ENCODE measurements at places on chromosomes 16 and 17. TPM values are rescaled to one million over a fixed set of nuclear protein-coding genes. Genes with fewer than 3 reads are reported as not detected.

KIF18B gene
- total RNA-seq = 17.0 TPM

APOBR gene
- not detected for total RNA-seq

KRTAP9-2 gene
- total RNA-seq = not detected

CRYBA1 gene
- not detected for total RNA-seq

SLC52A1 gene
- 0.71 TPM for total RNA-seq

GNGT2 gene
- not detected for total RNA-seq

UBALD1 gene
- total RNA-seq = 11.9 TPM

PAFAH1B1 gene
- 136 TPM for total RNA-seq

KRTAP9-4 gene
- not detected for total RNA-seq

ITGA2B gene
- 0.37 TPM for total RNA-seq

MEOX1 gene
- 0.18 TPM for total RNA-seq

KRT33A gene
- not detected for total RNA-seq

ABCA10 gene
- 0.11 TPM for total RNA-seq

DNA sequence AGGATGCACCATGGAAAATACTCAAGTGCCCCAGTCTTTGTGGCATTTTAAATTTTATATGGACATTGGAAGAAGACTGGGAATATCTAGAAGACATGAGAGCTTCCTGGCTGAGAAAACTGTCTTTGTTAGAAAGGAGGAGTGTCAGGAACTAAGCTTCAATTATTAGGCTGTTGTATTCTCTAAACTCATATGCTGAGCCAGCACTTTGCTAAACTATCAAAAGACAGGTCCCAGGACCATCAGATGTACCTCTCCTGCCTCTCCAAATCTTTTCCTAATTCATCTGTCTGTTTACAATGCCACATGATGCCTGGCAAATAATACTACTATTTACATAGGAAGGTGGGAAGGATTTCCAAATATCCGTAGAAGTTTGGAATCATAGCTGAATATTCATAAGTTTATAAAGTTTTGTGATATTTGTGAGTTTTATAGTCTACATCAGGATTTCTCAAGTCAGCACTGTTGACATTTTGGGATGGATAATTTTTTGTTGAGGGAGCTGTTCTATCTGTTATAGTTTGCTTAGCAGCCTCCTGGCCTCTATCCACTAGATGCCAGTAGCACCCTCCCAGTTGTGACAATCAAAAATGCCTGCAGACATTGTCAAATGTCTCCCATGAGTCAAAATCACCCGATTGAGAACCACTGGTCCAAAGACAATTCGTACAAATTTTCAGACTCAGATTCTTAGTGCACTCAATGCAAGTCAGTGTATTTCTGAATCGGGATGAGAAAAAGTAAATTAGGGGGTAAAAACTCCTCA lies 61.2 kb upstream of the NETO2 start:
- DNase-seq = no peak

DNA sequence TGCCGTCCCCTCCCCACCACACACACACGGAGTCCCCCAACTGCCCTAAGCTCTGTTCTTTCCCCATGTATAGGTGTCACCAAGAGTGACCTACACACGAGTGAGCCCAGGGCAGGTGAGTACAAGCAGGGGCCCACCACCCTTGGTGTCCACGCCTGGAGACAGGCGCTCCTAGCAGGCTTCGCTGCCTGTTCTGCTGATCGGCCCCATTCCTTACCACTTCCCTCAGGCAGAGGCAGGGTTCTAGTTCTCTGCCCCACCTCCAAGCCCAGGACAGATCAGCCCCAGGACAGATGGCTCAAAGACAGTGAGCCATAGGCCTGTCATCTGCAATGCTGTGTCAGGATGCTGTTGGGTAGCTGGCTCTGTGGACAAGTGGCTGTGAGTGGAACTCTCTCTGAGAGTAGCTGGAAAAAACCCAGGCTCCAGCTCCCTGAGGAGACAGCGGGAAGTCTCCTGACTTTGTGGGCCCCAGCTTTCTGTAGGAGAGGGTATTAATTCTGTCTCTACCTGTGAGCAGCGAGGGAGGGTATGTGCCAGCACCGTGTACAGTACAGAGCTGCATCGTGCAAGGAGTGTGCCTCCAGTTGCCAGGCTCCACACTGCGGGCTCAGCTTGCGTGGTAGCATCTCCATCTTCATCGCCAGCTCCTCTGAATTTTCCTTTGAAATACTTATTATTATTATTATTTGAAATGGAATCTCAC lies 897 bp downstream of the TP53I13 start:
- peak; percentile 32 for DNase-seq

GRCh38 chr17:61453566-61454380 lies 1.6 kb downstream of the TBX4 start:
- DNase-seq = no peak

GRCh38 chr17:1627182-1627981 lies 1.3 kb downstream of the SLC43A2 start:
- DNase-seq = no peak

DNA sequence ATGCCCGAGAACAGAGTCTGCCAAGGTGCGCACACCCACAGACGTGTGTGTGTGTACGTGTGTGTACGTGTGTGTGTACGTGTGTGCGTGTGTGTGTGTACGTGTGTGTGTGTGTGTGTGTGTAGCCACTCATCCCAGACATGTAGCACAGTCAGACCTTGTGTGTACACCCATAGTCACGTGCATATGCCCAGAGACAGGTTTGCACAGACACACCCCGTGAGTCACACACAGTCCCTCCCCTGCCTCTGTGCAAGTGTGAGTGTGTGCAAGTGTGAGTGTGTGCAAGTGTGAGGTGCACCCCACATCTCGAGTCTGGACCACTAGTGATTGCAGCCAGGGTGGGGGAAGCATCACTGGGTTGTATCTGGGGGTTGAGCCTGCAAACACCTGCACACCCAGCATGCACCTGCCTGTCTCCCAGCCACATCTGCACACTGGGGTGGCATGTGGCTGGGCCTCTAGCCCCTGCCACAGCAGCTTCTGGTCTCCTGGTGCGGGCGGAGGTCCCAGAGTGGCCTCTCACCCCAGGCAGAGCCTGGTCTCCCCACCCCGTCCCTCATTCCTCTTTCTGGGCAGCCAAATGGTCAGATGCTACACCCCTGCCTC lies 23.6 kb downstream of the BAHCC1 start:
- DNase-seq = peak; percentile 79

DNA sequence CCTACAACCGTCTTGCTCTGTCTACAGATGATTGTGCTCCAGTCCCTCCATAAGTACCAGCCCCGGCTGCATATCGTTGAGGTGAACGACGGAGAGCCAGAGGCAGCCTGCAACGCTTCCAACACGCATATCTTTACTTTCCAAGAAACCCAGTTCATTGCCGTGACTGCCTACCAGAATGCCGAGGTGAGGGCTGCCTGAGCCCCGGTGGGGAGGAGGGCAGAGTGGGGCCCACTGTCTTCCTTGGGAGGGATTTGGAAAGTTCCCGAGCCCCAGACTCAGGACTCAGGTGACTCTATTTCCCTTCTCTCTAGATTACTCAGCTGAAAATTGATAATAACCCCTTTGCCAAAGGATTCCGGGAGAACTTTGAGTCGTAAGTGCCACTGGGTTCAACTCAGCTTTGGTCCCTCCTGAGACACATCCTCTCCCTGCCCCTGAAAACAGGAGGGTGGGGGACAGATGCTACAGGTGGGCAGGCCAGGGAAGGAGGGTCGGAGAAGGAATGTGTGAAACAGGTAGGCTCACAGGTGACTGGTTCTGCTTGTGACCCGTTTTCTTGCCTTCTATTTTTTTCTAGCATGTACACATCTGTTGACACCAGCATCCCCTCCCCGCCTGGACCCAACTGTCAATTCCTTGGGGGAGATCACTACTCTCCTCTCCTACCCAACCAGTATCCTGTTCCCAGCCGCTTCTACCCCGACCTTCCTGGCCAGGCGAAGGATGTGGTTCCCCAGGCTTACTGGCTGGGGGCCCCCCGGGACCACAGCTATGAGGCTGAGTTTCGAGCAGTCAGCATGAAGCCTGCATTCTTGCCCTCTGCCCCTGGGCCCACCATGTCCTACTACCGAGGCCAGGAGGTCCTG lies 11.4 kb downstream of the TBX21 start:
- no peak for DNase-seq

GRCh38 chr17:74712756-74713155 lies at the start of gene CD300LF:
CD300LF (minus strand) TSS chr17:74712923; CDS start chr17:74712866, 57 bp downstream.
- no peak for DNase-seq

- DNase-seq = no peak
Measured at GRCh38 chr17:17745476-17746455, 64.5 kb downstream of the RAI1 start.

DNA sequence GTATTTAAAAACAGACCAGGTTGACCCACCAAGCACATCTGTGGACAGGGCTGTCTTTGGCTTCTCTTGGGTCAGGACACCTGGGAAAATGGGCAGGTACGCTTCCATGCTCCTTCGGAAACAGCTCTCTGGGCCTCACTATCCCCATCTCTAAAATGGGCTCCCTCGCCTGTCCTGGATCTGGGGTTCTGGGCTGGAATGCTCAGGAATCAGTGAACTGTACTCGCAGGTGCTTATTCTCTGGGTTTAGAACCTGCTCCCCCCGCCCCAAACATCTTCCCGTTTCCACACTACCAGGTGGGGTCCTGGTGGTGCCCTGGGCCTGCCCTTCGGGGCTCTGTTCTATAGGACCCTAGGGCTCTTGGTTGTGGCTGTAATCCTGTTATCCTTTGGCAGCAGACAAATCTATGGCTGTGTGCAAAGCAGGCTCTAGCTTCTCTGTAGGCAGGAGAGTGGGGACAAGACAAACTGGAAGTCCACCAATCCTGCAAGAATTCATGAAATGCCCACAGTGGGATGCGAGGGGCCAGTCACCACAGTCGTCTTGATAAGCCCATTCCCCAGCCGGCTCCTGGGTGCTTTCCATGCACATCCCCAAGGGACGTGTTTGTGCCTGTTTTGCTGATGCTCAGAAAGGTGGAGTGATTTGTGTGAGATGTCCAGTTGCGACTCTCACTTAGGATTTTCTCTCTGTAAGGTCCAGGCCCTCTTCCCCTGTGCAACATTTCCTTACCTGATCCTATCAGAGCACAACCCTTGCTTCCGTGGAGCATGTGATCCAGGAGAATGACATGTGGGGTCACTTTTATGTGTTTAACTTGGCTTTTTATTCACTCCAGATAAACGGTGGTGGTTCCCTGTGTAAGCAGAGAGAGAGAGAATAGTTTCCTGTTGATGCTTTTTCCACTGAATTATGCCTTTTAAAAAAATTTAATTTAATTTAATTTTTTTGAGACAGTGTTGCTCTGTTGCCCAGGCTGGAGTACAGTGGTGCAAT lies 37.2 kb downstream of the HAPSTR1 start:
- DNase-seq = no peak

- no peak for DNase-seq
Measured at GRCh38 chr17:80887639-80888175, 103.9 kb upstream of the CHMP6 start.

GRCh38 chr17:50176559-50177357 lies 11.0 kb downstream of the SGCA start:
- DNase-seq = no peak

DNA sequence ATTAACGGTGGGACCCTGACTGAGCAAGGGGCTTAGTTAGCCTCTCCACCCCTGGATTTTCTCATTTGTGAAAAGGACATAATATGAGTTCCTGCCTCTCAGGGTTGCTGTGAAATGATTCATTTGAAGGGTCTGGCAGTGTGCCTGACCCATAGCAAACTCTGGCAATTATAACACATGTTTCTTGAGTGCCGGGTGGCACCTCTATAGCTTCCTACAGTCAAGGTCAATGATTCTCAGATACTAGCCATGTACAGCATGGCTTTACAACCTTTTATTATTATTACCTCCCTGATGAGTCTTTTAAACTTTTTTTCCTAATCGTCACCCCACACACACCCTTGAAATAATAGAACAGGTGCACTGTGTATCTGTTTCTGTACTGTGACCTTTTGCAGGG lies 42.1 kb downstream of the TMEM114 start:
- no peak for DNase-seq

- no peak for DNase-seq
Measured at GRCh38 chr17:34443619-34444469, 80.8 kb upstream of the CCL1 start.

GRCh38 chr17:3935140-3935542 lies 18.9 kb upstream of the P2RX1 start:
- DNase-seq = no peak

- no peak for DNase-seq
Measured at GRCh38 chr16:2715966-2716885, 3.8 kb downstream of the PRSS27 start.

DNA sequence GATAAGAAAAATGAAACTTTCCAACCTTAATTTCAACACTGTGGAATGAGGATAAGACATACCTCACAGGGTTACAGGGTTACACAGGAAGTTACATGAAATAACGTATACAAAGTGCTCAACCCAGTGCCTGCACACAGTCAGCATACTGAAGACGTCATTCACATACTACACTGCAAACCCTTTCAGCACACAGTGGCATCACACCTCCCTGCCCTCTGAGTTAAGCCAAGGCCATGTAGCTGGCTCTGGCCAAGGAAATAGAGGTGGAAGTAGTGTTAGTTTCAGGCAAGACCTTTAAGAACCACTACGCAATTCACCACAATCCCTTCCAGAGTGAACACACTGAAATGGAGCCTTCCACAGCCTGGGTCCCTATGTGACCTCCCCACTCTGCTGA lies 46.6 kb upstream of the GSG1L start:
- no peak for DNase-seq

DNA sequence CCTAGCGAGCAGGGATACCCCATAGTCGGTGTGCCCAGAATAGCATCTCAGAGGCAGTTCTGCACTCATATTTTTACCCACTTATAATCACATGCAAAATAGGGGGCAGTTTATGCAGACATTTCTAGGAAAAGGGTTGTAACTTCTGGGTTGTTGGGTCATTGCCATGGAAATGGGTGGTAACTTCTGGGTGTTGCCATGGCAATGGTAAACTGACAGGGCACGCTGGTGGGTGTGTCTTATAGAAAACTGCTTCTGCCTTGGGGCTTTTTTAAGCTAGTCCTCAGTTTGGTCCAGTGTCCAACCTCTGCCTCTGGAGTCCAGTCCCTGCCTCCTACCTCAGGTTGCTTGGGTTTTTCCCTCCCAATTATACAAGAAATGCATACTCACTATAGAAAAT lies 7.4 kb upstream of the SPAG9 start:
- DNase-seq = peak; percentile 15

- peak; percentile 92 for DNase-seq
Measured at GRCh38 chr17:5526821-5527598, 40.6 kb downstream of the MIS12 start.

GRCh38 chr17:66817750-66818149 lies 17.2 kb upstream of the CACNG5 start:
- no peak for DNase-seq

DNA sequence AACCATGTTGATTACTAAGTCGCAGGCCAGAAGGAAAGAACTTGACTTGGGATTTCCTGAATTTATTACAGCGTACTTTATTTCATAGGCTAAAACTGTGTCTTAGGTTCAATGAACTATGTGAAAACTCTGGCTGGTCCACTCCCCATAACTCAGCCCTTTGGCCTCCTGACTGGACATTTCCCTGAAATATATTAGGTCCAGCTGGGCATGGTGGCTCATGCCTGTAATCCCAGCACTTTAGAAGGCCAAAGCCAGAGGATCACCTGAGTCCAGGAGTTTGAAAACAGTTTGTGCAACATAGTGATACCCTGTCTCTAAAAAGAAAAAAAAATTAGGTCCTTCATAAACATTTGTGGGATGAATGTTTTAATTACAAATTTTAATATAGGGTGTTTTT lies 97.0 kb downstream of the CYLD start:
- DNase-seq = no peak
